ENCODE measurements at places on chromosomes 5 and 9.

DNA sequence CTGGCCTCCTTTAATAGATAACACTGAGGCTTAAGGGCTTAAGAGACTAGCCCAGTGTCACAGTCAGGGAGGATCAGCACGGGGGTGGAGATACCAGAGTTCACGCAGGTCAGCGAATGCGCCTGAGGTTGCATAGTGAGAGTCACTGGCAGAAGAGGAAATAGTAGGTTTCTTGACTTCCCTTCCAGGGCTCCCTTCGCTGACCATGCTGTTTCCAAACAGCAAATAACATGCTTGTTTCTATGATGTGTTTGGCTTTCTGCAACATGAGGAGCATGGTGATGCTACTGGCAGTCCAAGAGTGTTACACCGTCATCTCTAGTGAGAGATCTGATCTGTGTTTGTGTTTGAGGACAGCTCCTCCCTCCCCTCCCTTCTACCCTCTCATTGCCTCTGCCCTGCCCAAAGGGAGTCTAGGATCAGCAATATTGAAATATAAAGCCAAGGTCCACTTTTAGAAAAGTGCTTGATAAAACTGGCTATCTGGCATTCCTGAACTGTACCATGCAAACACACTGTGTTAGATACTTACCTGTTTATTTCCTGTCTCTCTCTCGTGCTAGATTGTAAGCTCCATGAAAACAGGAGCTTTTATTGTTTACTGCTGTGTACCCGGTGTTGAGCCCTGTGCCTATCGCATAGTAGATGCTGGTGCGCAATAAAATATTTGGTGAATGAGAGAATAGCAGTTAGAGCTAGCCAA lies 12.3 kb downstream of the TLE4 start:
- H3K4me3 ChIP-seq, result peak overlapping the region; percentile 57
- DNase-seq, result no peak
- peak overlapping the region; percentile 42 for H3K27ac ChIP-seq
- H3K27me3 ChIP-seq, result no peaks in the 10 kb centered on the region
- peaks cover 18% of the 10 kb centered on the region for H3K36me3 ChIP-seq

DNA sequence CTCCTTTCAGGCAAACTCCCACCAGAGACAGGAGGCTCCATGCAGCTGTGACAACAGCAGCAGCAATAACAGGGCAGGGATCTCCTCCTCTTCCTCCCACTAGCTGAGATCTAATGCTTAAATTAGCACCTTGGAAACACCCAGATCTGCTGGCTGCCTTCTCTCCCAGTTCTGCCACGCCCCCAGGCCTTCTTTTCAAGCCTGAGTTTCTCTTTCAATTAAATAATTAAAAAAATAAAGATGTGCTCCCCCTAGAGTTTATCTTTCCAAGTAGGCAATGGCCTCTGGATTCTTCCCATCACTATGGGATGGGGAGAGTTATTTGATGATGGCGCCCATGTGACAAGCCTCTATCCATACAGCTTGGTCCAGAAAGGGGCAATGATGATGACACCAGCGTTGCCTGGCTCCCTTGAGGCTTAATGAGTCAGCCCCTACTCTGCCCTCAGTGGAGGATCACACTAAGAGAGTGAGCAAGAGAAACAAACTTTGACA lies 3.8 kb downstream of the FAM219A start:
- DNase-seq, result no peak
- H3K36me3 ChIP-seq, result peaks cover 4% of the 10 kb centered on the region
- no peak overlapping the region for H3K27ac ChIP-seq
- H3K4me3 ChIP-seq, result no peak overlapping the region
- H3K4me1 ChIP-seq, result peaks cover 51% of the 10 kb centered on the region
- no peaks in the 10 kb centered on the region for H3K27me3 ChIP-seq

DNA sequence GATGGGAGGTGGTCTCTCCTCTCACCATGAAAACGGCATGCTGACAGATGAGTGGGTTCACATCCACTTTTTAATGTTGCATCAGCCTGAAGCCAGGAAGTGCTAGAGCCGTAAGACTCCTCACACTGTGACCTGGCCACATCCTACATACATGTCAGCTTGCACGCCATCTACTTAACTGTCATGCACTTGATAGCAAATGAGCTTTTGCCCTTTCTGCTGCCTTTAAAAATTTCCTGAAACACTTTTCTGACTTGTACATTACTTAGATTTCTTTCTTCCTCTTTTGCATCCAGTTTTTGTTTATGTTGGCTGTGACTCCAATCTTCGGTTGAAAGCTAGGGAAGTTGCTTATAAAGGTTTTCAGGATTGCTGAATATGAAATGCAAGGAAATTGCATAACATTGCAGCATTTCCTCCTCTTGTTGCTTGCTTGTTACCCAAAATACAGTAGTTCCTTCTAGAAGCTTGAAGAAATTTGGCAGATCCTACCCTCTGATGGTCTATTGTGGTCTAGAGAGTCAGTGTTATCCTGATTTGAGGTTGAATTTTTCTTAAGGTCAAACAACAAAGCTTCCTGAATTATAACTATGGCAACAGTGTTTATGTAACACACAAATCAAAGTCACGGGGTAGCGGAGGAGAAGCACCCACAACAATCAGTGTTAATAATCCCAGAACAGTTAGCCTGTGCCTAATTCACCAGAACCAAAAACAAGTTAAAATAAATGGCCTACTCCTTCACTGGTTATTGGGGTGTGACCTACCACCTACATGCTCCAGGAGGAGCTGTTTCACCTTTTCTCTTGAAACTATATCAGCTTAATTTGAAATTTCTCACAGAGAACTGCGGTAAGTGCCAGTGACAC lies 232.5 kb downstream of the ARHGAP26 start:
- DNase-seq, result peak; percentile 66
- H3K27ac ChIP-seq, result peak overlapping the region; percentile 98
- peaks cover 63% of the 10 kb centered on the region for H3K4me1 ChIP-seq
- H3K4me3 ChIP-seq, result peak overlapping the region; percentile 72
- H3K36me3 ChIP-seq, result peaks cover 22% of the 10 kb centered on the region
- no peaks in the 10 kb centered on the region for H3K27me3 ChIP-seq

- H3K27ac ChIP-seq, result no peak overlapping the region
- H3K27me3 ChIP-seq, result peaks cover 21% of the 10 kb centered on the region
- H3K36me3 ChIP-seq, result no peaks in the 10 kb centered on the region
- DNase-seq, result peak; percentile 2
Observed at GRCh38 chr5:31825518-31826068, 186.7 kb downstream of the PDZD2 start.

- H3K36me3 ChIP-seq, result no peaks in the 10 kb centered on the region
- no peaks in the 10 kb centered on the region for H3K4me1 ChIP-seq
- H3K4me3 ChIP-seq, result no peak overlapping the region
- DNase-seq, result no peak
Observed at GRCh38 chr9:115086886-115087285, 31.1 kb downstream of the TNC start.
